Sigmoid colon (tissue), 7 donors: ENCODE measurements at places on chromosomes 7 and 10.

DNA sequence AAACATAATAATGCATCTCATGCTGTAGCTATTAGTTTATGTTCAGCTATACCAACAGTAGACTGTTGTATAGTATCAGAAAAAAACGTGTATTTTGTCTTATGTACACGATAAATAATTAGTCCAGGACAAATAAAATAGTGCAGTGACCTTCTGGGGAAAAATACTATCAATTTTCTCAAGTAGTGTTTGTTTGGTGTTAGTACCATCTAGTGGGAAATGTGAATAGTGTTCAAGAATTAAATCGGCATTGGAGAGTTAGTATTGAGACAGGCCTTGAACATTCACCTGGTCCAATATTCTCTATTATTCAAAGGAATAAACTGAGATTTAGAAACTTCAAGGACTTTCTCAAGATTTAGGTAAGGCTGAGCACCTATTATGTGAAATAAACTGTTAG, 21.7 kb upstream of the OR2A5 start:
- DNase-seq: no peak

DNA sequence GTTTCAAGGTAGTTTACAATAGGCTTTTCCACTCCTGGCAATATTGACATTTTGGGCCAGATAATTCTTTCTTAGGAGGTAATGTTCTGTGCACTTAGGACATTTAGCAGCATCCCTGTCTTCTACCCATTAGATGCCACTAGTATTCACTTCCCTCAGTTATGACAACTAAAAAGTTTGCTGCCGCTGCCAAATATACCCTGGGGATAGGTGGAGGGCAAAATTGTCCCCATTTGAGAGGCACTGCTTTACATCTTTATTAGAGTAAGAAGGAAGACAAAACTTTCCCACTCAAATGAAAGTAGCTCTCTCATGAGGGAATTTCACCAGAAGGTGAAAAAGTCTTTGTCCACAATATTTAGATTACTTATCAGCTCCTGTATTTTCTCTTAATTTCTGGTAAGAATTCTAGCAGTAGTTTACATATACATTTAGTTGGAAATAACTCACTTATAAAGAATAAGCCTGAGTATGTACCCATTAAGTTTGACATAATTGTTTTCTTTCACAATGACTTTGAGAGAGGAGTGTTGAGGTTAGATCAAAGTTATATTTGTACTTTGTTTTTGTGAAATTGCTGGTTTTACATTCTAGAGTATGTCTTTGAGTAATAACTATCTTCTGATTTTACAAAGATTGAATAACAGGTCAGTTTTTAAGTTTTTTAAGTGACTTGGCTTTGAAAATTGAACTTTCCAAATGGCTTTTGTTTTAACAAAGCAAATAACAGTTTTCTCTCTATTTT, 46.0 kb downstream of the HELLS start:
- no peak for DNase-seq

- DNase-seq: no peak
Measured at GRCh38 chr10:121516093-121516865, 82.0 kb downstream of the FGFR2 start.

- no peak for DNase-seq
Measured at GRCh38 chr10:77756319-77757232, 119.0 kb upstream of the KCNMA1 start.

DNA sequence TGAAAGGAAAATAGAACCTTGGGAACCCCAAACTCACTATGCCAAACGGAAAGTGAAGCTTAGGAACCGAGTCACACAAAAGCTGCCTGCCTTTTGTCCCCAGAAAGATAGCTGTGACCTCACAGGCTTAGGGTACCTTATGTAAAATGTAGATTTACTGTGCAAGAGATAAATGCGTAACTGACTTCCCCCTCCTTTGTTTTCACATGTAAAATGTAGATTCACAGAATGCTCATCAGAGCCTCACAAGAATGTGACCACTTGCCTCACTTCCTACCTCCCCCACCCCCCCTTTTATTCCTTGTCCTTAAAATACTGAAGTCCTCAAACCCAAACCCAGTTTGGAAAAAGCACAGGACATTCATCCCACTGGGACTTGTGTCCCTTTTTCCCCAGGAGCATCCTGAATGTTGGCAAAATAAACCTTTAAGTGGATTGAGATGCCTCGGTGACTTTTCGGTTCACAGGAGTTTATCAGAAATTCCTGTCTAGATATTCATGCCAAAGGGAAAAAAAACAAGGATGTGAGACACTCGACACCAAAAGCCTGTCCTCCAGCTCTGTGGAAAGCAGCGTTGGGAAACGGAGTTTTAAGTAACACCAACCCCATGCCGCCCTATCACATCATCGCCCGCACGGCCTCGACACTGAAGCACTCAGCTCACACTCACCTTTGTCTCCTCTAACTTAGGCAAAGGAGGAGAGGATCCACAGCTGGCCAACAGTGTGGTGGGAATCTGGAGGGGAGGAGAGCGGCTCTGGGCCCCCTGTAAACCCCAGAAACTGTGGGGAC, 45.9 kb downstream of the SVIL start:
- DNase-seq: no peak

DNA sequence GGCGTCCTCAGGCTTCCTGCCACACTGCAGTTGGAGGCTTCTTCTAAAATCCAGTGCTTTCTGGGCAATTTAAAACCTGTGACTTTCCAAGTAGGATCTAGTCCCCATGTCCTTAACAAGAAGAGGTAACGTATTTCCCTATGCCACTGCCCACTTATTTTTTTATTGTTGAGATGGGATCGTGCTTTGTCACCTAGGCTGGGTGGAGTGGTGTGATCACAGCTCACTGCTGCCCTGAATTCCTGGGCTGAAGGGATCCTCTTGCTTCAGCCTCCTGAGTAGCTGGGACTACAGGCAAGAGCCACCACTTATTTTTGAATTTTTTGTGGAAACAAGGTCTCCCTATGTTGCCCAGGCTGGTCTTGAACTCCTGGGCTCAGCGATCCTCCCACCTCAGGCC, 63.4 kb downstream of the DAGLB start:
- DNase-seq: no peak

DNA sequence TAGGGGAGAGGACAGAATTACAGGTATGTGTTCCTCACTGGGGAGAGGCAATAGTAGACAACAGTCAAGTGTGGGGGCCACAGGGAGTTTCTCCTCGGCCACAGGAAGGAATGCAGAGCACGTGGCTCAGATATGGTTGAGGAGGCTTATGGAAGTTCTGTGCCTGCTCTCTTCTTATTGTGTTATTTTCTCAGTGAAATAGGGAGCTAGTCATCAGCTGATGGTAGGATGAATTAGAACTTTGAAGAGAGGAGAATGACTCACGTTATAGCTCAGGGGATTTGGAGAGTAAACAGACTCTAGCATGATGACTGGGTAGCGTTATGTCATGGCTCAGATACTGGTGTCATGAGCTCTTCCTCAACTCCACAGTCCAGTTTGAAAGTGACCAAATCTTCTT, 308.3 kb upstream of the IGFBP3 start:
- no peak for DNase-seq

GRCh38 chr10:3411044-3411443, 238.5 kb upstream of the PITRM1 start:
- DNase-seq: no peak

DNA sequence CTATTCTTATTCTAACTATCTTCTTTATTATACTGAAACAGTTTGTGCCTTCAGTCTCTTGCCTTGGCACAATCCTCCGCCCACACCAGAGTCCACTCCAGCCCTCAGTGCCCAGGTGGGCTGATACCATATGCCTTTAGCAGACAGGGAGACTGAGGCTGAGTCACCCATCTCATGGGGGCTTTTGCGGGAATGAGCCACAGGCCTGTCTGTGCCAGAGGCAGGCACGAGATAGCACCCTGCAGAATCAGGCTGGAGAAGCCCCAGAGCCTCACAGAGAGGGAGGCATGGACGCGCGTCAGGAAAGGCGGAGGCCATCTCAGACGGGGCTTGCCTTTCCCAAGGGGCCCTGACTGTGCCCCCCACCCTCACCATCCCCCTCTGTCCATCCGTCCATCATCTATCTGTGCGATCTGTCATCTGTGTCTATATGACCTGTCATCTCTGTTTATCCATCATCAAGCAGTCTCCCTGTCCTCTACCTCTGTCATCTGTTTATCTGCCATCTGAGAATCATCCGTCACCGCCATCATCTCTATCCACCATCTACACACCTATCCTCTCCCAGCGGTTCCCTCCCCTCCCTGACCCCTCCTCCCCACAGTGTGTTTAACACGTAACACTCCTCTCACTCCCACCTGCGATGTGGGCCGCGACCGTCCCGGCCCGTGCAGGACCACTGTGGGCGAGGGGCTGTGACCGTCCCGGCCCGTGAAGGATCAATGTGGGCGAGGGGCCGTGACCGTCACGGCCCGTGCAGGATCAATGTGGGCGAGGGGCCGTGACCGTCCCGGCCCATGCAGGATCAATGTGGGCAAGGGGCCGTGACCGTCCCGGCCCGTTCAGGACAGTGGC, 7.3 kb upstream of the ADAP1 start:
- peak; percentile 62 for DNase-seq

GRCh38 chr10:1358147-1358546, 302.0 kb downstream of the WDR37 start:
- DNase-seq: no peak

DNA sequence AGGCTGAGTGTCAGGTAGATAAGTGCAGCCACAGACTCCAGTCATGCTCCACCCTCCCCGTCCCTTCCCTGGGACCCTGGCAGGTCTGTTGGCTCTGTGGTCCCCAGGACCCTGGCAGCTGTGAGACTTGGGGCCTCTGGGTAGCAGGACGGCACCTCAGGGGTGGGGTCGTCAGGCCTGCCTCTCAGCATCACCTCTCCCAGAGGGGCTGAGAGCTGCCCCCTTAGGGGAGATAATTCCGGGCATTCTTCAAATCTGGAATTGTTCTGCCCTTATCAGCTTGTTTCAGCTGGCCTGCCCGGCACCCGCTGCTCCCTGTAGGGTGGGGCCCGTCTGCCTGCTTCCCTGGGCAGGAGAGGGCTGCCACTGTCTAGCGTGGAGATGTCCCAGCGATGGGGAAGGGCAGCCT, 23.3 kb downstream of the PODXL start:
- DNase-seq: peak; percentile 56

- no peak for DNase-seq
Measured at GRCh38 chr10:57818522-57818921, 449.2 kb downstream of the IPMK start.

DNA sequence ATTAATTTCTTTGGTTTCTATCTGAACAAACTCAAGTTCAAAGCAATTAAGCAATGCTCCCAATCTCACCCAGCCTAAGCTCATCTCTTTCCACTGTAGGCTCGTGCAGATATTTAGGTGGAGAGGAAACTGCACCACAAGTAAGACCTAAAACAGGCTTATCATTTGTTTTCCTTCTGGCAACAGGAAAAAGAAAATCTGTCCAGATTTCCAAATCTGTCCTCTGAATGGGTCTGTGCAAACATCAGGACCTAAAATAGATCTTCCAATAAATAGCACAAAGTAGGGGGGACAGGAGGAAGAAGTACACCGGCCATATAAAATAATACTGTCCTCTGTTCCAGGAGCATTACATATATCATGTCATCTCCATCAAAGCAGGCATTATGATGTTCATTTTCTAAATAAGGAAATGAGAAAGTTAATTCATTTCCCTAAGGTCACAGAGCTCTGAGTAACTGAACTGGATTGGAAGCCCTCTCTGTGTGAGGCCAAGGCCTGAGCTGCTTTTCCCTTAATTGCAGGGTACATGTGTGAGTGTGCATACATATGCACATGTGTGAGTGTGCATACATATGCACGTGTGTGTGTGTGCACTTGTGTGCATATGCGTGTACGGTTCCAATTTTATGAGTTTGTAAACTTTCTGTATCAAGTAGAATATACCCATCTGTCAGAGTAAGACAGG, 92.8 kb upstream of the PARD3 start:
- DNase-seq: peak; percentile 2

GRCh38 chr7:16484453-16485158, 19.1 kb upstream of the SOSTDC1 start:
- no peak for DNase-seq

GRCh38 chr10:58627392-58627791, 114.7 kb downstream of the BICC1 start:
- no peak for DNase-seq

- DNase-seq: no peak
Measured at GRCh38 chr7:42198296-42198695, 38.7 kb downstream of the GLI3 start.

DNA sequence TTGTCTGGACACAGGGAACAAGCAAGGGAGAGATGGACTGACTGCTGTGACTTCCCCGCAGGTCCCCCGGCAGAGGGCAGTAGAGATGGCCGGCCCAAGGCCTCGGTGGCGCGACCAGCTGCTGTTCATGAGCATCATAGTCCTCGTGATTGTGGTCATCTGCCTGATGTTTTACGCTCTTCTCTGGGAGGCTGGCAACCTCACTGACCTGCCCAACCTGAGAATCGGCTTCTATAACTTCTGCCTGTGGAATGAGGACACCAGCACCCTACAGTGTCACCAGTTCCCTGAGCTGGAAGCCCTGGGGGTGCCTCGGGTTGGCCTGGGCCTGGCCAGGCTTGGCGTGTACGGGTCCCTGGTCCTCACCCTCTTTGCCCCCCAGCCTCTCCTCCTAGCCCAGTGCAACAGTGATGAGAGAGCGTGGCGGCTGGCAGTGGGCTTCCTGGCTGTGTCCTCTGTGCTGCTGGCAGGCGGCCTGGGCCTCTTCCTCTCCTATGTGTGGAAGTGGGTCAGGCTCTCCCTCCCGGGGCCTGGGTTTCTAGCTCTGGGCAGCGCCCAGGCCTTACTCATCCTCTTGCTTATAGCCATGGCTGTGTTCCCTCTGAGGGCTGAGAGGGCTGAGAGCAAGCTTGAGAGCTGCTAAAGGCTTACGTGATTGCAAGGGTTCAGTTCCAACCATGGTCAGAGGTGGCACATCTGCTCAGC, 6.0 kb downstream of the CYREN start:
- no peak for DNase-seq

GRCh38 chr10:132593900-132594876, 56.6 kb downstream of the INPP5A start:
- no peak for DNase-seq

DNA sequence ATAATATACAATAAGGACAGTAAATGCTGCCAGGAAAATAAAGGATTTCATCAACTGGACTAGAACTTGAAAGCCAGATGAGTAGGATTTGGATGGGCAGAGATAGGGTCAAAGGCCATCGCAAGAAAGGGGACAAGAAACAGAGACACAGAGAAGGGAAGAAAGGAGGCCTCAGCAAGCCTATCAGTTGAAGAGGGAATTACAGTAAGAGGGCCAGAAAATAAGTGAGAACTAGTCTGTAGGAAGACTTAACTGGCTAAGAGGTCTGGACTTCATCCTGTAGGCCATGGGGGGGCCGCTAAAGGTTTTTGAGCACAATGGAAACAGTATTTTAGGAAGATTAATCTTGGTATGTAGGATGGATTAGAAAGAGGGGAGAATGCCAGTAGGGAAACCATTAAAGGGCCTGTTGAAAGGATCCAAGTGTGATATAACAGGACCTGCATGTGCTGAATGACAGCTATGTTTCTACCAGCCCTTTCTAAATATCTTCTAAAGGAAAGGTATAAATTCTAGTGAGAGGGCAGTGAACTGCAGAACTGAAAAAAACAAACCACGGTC, 174.4 kb downstream of the CHCHD3 start:
- no peak for DNase-seq

GRCh38 chr10:121527690-121528089, 70.6 kb downstream of the FGFR2 start:
- peak; percentile 83 for DNase-seq

- DNase-seq: no peak
Measured at GRCh38 chr10:96313344-96313743, 9.1 kb downstream of the DNTT start.

GRCh38 chr7:101294039-101294831, 27.4 kb downstream of the IFT22 start:
- no peak for DNase-seq
